ENCODE measurements at places on chromosomes 7 and 10.

GRCh38 chr10:68222391-68222790 lies 9.5 kb downstream of the ATOH7 start:
- no peak for DNase-seq

- no peak for DNase-seq
These were observed 470.7 kb downstream of the DNAJB6 start for GRCh38 chr7:157807510-157807909.

DNA sequence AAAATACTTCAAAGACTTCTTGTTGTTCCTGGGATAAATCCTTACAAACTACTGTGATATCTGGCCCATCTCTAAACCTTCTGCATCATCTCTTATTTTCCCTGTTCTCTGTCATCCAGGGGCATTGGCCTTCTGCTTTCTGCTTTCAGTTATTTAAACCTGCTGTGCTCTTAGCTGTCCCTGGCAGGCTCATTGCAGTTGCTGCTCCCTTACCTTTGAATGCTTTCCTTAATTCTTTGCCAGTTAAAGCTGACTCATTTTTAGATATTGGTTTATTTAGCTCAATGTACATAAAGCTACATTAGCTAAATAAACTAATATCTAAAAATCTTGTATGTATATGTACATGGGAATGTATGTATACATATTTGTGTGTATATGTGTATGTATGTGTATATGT lies 40.6 kb upstream of the CD36 start:
- DNase-seq = no peak

DNA sequence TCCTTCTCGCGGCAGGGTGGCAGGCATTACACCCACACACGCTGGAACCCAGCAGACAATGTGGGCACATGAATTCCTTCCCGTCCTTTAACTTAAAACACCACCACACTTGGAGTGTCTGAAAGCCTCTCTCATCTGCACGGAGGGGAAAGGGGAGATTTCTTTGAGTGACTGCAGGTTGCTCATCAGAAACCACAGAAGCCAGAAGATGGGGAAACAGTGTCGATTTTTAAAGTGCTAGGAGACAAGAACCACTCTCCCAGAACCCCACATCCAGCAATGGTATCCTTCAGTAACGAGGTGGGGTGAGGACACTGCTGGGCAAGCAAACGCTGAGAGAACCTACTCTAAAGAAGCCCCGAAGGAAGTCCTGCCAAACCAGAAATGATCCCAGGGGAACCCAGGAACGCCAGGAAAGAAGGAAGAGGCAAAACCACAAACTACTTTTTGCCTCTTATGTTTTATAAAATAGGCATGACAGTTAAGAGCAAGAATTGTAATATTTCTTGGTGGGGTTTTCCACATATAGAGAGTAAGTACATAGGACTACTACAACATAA lies 254.3 kb downstream of the ELFN1 start:
- no peak for DNase-seq
